CD4-positive, alpha-beta T cell treated with Interleukin-6 at 100 ng/mL for 8 hours (primary cell): ENCODE measurements at places on chromosomes 1 and 21.

DNA sequence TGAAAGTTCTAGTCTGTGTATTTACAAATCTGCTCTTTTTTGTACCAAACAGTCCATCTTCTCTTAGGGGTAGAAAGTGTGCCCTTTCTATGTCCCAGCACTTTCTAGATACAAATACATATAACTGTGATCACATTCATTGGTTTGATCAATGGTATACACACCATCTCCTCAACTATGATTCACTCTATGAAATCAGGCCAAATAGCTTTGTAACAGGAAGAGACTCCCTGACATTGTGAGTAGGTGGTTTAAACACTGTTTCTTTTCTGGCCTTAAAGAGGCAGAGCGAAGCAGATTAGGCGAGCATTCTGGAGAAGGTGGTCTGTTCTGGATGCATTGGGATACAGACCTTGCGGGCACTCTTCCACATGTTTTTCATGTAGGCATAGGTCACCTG is 39.3 kb upstream of the EXOSC10 start:
- no peak for DNase-seq

GRCh38 chr1:112618721-112619517 is at the start of gene ST7L:
ST7L (minus strand) TSS chr1:112619141; CDS start chr1:112619113, 28 bp downstream.
- peak; percentile 41 for DNase-seq

- peak; percentile 71 for DNase-seq
These were observed at the start of gene TTLL10 for GRCh38 chr1:1173793-1174415. TTLL10 (plus strand) TSS chr1:1173880; CDS start chr1:1179216, 5,336 bp downstream.

GRCh38 chr1:50346621-50347020 is 76.6 kb downstream of the DMRTA2 start:
- no peak for DNase-seq

- DNase-seq: no peak
These were observed 2.5 kb downstream of the ATP1B1 start for GRCh38 chr1:169108863-169109560.
